ENCODE measurements at places on chromosomes 6 and 20.

- DNase-seq = no peak
Measured at GRCh38 chr6:169302716-169303115, 49.1 kb upstream of the THBS2 start.

DNA sequence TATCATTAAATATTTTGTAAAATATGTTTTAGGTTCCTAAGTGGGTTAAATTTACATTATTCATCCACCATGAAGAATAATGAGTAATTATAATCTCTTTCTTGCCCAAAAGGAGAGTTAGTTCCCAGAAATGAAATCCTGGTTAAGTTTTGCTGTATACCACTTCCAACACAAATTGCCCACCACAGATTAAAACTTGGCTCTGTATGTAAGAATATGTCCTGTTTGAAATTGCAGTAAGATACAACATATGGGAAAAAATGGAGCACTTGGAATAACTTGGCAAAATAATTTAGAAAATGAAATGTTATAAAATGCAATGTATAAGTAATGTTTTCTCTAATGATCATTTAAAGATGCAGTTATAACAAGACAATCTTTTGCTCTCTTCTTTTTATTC, 64.3 kb upstream of the GJE1 start:
- DNase-seq = no peak

DNA sequence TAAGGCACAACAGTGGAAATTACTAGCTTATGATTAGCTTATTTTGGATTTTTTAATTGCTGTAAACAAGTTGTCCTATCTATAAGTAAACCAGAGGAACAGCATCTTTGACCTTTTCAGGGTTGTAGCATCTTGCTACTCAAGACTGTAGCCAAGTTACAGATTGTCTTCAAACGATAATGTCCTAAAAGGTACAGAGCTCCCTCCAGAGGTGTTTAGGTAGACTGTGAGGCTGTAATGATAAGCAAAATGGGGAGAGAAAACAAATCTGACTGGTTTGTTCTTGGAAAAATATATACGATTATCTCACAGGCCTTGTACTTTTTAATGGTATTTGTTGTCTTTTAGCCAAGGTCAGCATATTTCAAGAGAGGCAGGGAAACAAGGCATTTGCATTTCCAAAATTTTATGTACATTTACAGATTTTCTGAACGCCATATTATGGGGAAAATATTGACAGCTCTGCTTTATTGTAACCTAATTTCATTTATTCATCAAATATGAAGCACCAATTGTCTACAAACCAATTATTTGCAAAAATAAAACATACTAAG, 273.4 kb downstream of the MEI4 start:
- no peak for DNase-seq

DNA sequence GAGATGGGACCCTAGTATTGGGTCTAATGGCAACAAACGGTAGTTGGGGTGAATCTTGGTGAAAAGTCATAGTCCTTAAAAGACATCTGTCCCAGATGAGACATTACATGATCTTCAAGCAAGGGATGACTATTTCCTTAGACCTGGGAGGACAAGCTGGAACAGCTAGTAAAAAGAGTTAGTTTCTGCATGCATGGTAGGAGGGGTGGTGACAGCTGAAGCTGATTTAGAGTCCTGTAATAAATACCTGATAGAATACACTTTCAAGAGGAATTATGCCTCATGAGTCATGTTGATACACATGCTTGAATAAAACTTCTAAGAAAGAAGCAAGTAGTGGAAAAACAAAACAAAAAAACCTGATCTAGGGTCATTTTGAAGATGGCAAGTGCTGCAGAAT, 247.4 kb downstream of the CD109 start:
- no peak for DNase-seq

GRCh38 chr6:138296381-138296780, 78.1 kb upstream of the PBOV1 start:
- DNase-seq = no peak

DNA sequence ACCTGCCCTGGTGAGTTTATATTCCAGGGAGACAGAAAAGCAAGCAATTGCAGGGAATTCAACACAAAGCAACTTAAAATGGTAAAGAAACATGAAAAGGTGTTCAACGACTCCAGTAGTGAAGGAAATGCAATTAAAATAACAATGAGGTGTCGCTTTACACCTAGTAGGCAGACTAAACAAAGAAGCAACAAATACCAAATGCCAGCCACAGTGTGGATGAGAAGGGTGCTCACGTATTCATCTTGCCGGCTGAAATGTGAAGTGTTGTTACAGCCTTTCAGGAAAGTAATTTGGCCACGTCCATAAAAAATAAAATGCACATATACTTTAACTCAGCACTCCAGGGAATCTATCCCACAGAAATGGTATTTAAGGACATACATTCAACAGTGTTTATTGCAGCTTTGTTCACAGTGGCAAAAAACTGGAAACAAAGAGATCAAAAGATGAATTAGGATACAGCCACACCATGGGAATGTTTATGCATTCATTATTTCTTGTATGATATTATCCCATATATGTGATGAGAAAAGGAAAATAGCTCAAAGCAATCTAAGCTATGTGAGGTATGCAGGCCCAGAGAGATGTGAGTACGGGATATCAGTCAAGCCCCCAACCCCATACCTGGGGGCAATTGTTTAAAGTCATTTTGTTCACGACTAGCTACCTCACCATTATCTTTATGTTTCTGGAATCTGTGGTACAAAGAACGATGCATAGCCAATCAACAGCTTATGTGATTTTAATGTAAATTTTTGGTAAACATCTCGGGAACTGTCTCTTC, 266.0 kb upstream of the SOX4 start:
- no peak for DNase-seq

All from mesothelial cell of epicardium (in vitro differentiated cells).